ENCODE measurements at places on chromosomes 4 and X. TPM values are rescaled to one million over a fixed set of nuclear protein-coding genes. Genes with fewer than 3 reads are reported as not detected.

The RNF212 gene
- 6.9 TPM for total RNA-seq

The PPBP gene
- 3.4 TPM for total RNA-seq

The TREX2 gene
- 1.2 TPM for total RNA-seq

The PDGFRA gene
- 91.5 TPM for total RNA-seq

The TLR2 gene
- 94.0 TPM for total RNA-seq

The TEC gene
- total RNA-seq = 7.7 TPM

The SPANXA2 gene
- total RNA-seq = not detected

The RHOXF1 gene
- total RNA-seq = 0.72 TPM

The CDKL5 gene
- 33.8 TPM for total RNA-seq

The TLR10 gene
- 0.78 TPM for total RNA-seq

The DMRTC1 gene
- 0.61 TPM for total RNA-seq

The CLNK gene
- 0.35 TPM for total RNA-seq

The UPF3B gene
- 6.3 TPM for total RNA-seq

GRCh38 chr4:151888367-151888866, 127.6 kb upstream of the GATB start:
- H3K4me1 ChIP-seq = no peaks in the 10 kb centered on the region
- no peaks in the 10 kb centered on the region for H3K36me3 ChIP-seq
- DNase-seq = no peak

GRCh38 chr4:142696334-142697122, 149.6 kb downstream of the INPP4B start:
- no peak overlapping the region for H3K4me3 ChIP-seq
- no peak for DNase-seq
- H3K4me1 ChIP-seq = no peaks in the 10 kb centered on the region
- no peaks in the 10 kb centered on the region for H3K36me3 ChIP-seq

- no peaks in the 10 kb centered on the region for H3K36me3 ChIP-seq
- no peak overlapping the region for H3K27ac ChIP-seq
- peak; percentile 68 for DNase-seq
- no peak overlapping the region for H3K4me3 ChIP-seq
- H3K4me1 ChIP-seq = no peaks in the 10 kb centered on the region
- no peaks in the 10 kb centered on the region for H3K27me3 ChIP-seq
Observed at GRCh38 chr4:22237155-22237751, 278.6 kb downstream of the ADGRA3 start.

DNA sequence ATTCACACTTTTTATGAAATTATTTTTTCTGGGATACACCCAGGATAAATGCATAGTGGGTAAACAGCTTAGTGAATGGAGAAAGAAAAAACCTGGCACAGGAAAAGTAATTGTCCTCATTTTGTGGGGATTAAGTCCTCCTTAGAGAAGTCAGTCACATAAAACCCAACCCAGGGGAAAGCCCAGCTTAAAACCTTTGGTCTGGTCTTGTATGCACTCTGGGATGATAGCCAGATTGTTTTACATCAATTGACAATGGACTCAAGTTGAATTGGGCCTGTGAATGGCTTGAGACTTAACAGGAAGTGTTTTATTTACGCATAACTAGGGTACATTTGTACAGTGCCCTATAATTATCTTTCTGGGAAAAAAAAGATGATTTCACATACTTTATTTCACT, 561.3 kb upstream of the GRIA3 start:
- no peak overlapping the region for H3K27ac ChIP-seq
- H3K4me3 ChIP-seq = no peak overlapping the region
- no peaks in the 10 kb centered on the region for H3K4me1 ChIP-seq

DNA sequence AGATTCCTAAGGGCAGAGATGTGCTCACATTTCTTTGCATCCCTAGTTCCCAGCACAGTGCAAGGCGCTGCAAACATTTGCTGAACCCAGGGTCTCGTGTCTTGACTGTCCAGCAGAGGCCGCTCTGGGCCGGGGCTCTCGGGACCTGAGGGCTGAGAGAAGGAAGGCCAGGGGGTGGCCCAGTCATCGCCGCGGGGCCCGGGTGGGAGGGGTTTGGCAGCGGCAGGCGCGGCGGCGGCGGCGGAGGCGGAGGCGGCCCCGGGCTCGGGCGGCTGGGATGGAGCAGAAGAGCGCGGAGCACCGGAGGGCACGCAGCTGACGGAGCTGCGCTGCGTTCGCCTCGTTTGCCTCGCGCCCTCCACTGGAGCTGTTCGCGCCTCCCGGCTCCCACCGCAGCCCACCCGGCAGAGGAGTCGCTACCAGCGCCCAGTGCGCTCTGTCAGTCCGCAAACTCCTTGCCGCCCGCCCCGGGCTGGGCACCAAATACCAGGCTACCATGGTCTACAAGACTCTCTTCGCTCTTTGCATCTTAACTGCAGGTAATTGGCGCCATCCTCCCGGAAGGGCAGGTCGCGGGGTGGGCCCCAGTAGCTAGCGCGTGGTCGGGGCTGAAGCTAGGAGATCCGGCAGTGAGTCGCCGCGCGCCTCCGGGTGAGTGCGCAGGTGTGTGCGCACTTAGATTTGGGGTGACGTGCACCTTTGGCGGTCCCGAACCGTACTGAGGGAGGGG, at the start of gene PARM1:
Gene PARM1 (plus strand): TSS at position 285 of the 730 bp plus-strand sequence. CDS start 212 bp downstream, at position 497.
- H3K27ac ChIP-seq = peak within 1 kb of the TSS; percentile 81
- no peaks in the 10 kb centered on the region for H3K36me3 ChIP-seq
- peak within 1 kb of the TSS; percentile 65 for H3K4me3 ChIP-seq
- H3K4me1 ChIP-seq = peaks cover 10% of the 10 kb centered on the region
- DNase-seq = peak; percentile 96
- H3K27me3 ChIP-seq = peaks cover 25% of the 10 kb centered on the region

- peaks cover 93% of the 10 kb centered on the region for H3K4me1 ChIP-seq
- H3K27me3 ChIP-seq = no peaks in the 10 kb centered on the region
- peak; percentile 61 for DNase-seq
Observed at GRCh38 chr4:2802618-2803531, 10.0 kb downstream of the SH3BP2 start.

DNA sequence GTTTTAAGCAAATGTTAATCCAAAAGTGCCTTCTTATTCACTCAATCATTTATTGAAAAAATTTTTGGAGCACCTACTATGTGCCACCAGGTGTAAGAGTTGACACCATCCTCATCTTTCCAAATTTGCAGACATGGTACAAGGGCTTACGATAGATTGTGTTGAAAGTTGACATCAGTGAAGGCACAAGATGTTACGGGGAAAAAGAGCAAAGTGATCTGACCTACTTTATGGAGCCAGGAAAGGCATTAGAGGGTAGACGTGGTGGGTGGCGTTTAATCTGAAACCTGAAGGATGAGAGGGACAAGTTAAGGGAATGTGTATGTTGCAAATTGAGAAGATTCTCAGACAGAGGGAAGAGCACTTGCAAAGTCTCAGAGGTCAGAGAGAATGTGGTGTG, 167.8 kb upstream of the HAND2 start:
- no peaks in the 10 kb centered on the region for H3K36me3 ChIP-seq
- no peak overlapping the region for H3K27ac ChIP-seq
- H3K27me3 ChIP-seq = no peaks in the 10 kb centered on the region
- DNase-seq = no peak

- H3K36me3 ChIP-seq = no peaks in the 10 kb centered on the region
- no peak overlapping the region for H3K4me3 ChIP-seq
- H3K27me3 ChIP-seq = no peaks in the 10 kb centered on the region
- no peak overlapping the region for H3K27ac ChIP-seq
- no peak for DNase-seq
- no peaks in the 10 kb centered on the region for H3K4me1 ChIP-seq
Observed at GRCh38 chr4:42709392-42710065, 52.6 kb upstream of the ATP8A1 start.

- no peak overlapping the region for H3K27ac ChIP-seq
- no peaks in the 10 kb centered on the region for H3K4me1 ChIP-seq
- no peak overlapping the region for H3K4me3 ChIP-seq
- H3K36me3 ChIP-seq = no peaks in the 10 kb centered on the region
- no peak for DNase-seq
Observed at GRCh38 chr4:12005471-12005870, 576.8 kb upstream of the HS3ST1 start.

DNA sequence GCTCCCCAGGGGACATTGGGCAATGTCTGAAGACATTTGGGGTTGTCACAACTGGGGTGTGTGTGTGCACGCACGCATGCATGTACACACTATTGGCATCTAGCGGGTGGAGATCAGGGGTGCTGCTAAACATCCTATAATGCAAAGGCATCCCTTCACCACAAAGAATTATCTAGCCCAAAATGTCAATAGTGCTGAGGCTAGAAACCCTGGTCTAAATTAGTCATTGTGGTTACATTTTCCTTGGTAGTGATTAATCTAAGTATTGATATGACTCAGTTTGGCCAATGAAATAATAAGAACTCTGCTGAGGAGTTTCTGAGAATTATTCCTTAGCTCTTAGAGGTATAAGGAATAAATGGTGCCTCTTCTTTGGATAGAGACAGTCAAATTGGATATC, 200.2 kb downstream of the CLCN4 start:
- no peaks in the 10 kb centered on the region for H3K27me3 ChIP-seq
- H3K36me3 ChIP-seq = no peaks in the 10 kb centered on the region
- no peaks in the 10 kb centered on the region for H3K4me1 ChIP-seq
- H3K27ac ChIP-seq = no peak overlapping the region
- no peak overlapping the region for H3K4me3 ChIP-seq

GRCh38 chr4:39495446-39496213, 31.6 kb downstream of the UGDH start:
- no peak overlapping the region for H3K4me3 ChIP-seq
- peaks cover 25% of the 10 kb centered on the region for H3K36me3 ChIP-seq
- DNase-seq = no peak
- no peaks in the 10 kb centered on the region for H3K27me3 ChIP-seq
- no peak overlapping the region for H3K27ac ChIP-seq

- H3K27ac ChIP-seq = no peak overlapping the region
- no peak overlapping the region for H3K4me3 ChIP-seq
- DNase-seq = no peak
- no peaks in the 10 kb centered on the region for H3K36me3 ChIP-seq
- no peaks in the 10 kb centered on the region for H3K4me1 ChIP-seq
Observed at GRCh38 chr4:137076908-137077307, 455.4 kb downstream of the PCDH18 start.

GRCh38 chr4:181874602-181875001, 368.6 kb upstream of the TENM3 start:
- H3K36me3 ChIP-seq = no peaks in the 10 kb centered on the region
- no peak for DNase-seq

- H3K4me3 ChIP-seq = no peak overlapping the region
- no peak for DNase-seq
- H3K27me3 ChIP-seq = no peaks in the 10 kb centered on the region
- H3K4me1 ChIP-seq = no peaks in the 10 kb centered on the region
- H3K36me3 ChIP-seq = no peaks in the 10 kb centered on the region
- H3K27ac ChIP-seq = no peak overlapping the region
Observed at GRCh38 chr4:158991534-158992155, 111.2 kb upstream of the RAPGEF2 start.

DNA sequence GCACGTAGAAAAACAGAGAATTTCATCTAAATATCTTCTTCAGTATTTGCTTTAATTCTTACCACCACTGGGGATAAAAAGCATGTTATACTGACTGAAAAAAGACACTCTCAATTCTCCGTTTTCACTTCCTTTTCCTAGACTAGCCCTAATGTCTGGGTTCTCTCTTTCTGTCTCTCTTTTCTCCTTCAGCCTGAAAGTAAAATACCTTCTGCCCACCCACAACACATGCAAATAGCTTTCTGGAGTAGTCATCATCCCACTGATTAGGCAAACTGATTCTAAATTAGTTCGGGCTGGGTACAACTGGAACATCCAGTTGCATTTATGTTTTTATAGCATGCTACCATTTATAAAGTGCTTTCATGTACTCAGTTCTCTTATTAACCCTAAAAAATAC, 142.4 kb upstream of the ANKRD50 start:
- no peak overlapping the region for H3K27ac ChIP-seq
- H3K4me1 ChIP-seq = no peaks in the 10 kb centered on the region
- no peaks in the 10 kb centered on the region for H3K36me3 ChIP-seq

- DNase-seq = peak; percentile 69
- H3K4me1 ChIP-seq = no peaks in the 10 kb centered on the region
- H3K4me3 ChIP-seq = no peak overlapping the region
- H3K27me3 ChIP-seq = no peaks in the 10 kb centered on the region
- no peaks in the 10 kb centered on the region for H3K36me3 ChIP-seq
Observed at GRCh38 chr4:71833232-71833900, 49.5 kb upstream of the GC start.

GRCh38 chr4:146916479-146917076, 29.1 kb downstream of the TTC29 start:
- peaks cover 17% of the 10 kb centered on the region for H3K27me3 ChIP-seq
- H3K4me1 ChIP-seq = no peaks in the 10 kb centered on the region
- no peak overlapping the region for H3K4me3 ChIP-seq

GRCh38 chr4:140367738-140368137, 5.7 kb upstream of the SCOC start:
- no peak for DNase-seq
- no peak overlapping the region for H3K4me3 ChIP-seq
- H3K36me3 ChIP-seq = no peaks in the 10 kb centered on the region
- H3K27me3 ChIP-seq = no peaks in the 10 kb centered on the region

- H3K4me3 ChIP-seq = no peak overlapping the region
- DNase-seq = no peak
- no peaks in the 10 kb centered on the region for H3K4me1 ChIP-seq
- H3K36me3 ChIP-seq = peaks cover 72% of the 10 kb centered on the region
Observed at GRCh38 chr4:891747-892146, 40.4 kb downstream of the GAK start.
